ENCODE measurements at places on chromosomes 1 and 21.

- no peak for DNase-seq
These were observed 99.1 kb downstream of the DNM3 start for GRCh38 chr1:171940368-171940767.

DNA sequence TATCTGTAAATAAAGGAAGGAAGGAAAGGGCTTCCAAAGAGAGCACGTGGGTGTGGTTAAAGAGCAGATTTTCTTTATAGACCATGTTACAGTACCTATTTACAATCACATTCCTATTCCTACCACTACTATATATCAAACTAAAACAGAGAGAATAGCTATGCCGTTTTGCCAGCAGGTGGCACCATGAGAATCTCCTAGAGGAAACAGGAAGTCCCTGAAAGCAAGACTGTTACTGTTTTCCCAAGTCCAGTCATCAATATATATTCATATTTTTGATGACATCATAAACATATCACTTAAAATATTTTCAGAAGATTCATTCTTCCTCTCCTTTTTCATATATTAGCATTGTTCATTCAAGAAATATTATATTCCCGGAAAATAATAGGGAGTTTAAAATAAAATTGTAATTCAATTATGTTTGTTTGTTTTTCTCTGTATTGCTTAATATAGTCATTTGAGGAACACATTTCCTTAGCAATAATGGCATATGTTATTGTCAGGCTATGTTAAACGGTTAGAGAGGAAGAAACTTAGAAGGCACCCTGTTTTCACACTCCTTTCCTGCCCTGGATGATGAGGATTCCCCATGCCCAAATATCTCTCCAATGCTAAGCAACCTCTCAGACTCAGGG, 6.6 kb downstream of the CCDC190 start:
- peak; percentile 62 for DNase-seq

DNA sequence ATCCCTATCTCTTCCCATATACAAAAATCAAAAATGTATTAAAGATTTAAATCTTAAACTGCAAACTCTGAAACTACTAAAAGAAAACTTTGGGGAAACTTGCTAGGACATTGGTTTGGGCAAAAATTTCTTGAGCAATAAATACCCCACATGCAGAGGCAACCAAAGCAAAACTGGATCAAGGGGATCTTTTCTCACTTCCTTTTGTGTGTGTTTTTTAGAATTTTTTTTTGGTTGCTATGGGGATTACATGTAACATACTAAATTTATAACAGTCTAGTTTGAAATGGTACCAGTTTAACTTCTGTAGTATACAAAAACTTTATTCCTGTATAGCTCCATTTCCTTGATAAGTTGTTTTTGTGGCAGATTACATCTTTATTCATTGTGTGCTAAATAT, 16.8 kb downstream of the MAST2 start:
- no peak for DNase-seq

DNA sequence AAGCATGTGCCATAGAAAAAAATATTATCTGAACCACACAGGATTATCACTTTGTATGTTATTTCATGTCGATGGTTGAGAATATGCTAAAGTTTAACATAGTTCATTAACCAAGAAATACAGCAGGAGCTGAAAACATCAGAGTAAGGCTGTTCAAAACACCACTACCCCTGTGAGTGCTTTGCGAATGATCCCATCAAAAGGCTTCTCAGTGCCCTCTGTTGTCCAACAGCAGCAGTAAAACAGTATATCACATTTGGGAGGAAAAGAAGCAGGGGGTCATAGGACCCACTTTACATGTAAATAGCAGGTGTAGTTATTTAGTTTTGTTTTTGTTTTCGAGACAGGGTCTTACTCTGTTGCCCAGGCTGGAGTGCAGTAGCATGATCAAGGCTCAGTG, 289.4 kb upstream of the FMN2 start:
- DNase-seq: no peak

GRCh38 chr1:167650269-167651160, 20.5 kb downstream of the RCSD1 start:
- no peak for DNase-seq

DNA sequence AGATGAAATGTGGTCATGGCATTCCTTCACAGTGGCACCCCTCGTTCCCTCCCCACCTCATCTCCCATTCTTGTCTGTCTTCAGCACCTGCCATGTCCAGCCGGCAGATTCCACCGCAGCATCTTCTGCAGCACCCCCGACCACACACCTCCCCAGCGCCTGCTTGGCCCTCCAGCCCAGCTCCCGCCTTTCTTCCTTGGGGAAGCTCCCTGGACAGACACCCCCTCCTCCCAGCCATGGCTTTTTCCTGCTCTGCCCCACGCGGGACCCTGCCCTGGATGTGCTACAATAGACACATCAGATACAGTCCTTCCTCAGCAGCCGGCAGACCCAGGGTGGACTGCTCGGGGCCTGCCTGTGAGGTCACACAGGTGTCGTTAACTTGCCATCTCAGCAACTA, 67.1 kb upstream of the FAM3B start:
- no peak for DNase-seq

DNA sequence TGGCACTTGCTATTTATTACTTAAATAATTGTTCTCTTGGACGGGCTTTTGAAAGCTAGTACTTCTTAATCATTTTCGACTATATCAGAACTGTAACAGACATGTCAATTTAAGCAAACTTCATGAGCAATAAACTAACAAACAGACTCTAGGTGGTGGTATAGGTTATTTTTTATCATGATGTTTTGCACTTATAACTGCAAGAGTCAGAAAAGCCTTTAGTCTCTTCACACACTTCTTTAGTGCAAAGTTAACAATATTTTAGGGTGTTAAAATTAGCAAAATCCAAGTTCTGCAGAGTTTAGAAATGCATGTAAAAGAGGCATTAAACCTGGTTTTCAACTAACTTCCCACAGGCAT, 2.2 kb downstream of the NRIP1 start:
- DNase-seq: no peak

GRCh38 chr1:63960326-63960725, 186.5 kb downstream of the ROR1 start:
- DNase-seq: no peak

DNA sequence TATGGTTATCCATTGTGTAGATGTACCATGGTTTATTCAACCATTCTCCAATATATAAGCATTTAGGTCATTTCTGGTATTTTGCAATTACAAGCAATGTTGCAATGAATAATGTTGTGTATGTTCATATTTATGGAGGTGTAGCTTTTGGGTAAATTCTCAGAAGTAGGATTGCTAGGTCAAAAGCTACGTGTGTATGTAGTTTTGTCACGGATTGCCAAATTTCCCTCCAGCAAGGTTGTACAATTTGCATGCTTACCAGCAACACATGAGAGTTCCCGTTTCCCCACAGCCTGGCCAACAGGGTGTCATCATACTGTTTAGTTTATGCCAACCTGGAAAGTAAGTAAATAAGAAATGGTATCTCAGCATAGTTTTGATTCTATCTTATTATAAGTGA, 36.3 kb downstream of the IGSF5 start:
- DNase-seq: no peak

- no peak for DNase-seq
These were observed 42.4 kb downstream of the GFI1 start for GRCh38 chr1:92444351-92444750.

DNA sequence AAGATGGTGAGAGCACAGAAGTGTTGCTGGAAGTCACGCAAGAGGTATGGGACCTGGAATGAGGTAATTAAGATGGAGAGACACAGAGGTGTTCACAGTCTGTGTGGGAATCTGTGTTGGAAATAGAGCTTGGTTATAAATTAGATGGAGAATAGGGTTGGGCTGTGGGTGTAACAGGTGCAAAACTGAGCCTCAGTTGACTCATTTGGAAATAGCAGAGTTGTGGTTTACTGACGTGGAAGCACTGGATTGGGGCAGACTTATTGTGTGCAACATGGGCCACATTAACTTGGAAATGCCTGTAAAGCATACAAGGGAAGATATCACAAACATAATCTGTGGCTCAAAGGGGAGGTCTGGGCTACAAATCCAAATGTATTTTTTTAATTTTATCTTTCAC, 13.0 kb downstream of the CAMSAP2 start:
- DNase-seq: no peak

GRCh38 chr1:79737193-79737592, 730.7 kb upstream of the ADGRL4 start:
- DNase-seq: no peak

- no peak for DNase-seq
These were observed 15.1 kb downstream of the LCA5L start for GRCh38 chr21:39430457-39430856.

- no peak for DNase-seq
These were observed 191.4 kb downstream of the MIS18A start for GRCh38 chr21:32087447-32087846.

DNA sequence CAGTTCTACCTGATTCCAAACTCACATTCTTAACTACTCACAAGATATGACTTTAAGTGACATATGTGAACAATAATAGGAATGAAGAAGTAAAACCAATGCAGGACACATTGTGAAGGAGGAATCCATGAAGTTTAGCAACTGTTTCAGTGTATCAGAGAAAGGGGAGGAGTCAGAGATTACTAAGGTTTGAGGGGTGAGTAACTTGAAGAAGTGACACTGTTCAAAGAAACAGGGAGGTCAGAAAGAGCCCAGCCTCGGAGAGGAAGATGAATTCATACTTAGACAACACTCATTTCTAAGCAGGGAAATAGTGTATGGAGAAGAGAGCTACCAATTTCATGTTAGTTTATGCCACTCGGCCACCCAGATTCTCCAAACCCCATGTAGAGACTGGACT, 28.2 kb upstream of the RPF1 start:
- no peak for DNase-seq

DNA sequence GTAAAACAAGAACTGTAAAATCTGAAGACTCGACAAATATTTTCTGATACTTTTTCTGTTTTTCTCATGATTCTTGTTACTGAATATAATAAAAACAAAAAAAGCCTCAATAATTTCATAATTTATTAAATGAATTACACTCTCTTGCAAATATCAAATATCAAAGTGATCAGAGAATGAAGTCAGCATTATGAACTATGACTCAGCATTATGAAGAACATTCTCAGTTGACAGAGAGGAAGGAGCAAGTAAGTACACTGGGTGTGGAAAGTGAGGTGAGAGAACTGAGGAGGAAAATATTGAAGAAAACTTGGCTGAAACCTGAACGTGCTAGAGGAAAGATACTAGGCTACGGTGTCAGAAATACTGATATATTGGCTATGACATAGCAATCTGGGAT, 529.5 kb downstream of the KCNT2 start:
- no peak for DNase-seq

DNA sequence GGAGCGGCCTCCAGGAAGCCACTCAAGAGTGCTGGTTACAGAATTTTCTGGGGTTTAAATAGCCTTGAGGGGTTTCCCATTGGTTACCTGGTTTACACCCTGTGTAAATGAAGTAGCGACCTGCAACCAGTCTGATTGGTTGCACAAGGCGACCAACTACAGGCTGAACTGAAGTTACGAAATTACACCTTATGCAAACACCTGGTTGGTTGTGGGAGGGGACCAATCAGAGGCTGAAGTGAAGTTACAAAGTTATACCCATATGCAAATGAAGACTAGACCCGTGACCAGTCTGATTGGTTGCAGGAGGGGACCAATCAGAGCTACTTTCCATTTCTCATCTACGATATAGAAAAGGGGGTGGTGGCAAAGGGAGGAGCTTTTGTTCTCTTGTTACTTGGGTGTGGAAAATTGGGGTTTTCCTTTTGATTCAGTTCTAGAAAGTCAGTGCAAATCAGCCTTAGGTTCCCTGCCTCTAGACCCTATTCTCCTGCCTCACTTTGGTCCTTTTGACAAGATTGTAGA, 22.2 kb upstream of the C1orf174 start:
- DNase-seq: no peak

DNA sequence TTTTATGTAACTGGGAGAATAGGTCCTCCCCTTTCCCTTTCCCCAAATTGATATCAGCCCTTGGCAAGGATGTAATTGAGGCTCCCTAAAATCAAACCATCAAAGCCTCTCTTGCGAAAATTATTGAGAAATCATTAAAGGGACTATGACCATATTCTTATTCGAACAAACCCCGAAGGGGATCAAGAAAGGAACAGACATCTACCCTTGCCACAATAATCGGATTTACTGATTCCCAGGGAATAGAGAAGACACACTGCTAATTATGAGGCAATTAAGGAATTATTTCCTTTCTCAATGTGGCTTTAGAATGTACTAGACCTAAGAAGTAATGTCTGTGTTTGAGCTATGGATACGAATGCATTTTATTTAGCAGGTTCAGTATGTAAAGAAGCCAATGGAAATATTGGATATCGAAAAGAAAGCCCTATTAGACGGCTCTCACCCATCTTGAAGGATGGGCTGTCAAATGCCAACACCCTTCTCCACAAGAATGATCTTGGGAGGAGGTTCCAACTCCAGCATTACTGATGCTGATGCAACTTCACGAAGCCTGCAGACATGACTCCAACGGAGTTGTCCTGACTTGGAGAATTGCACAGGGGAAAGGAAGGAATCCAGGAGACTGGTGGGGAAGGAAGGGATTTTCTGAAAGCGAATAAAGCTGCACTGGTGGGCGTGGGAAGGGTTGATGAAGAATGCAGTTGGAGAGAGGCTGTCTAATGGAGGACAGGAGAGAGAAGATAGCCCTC, 11.6 kb upstream of the PTPRF start:
- DNase-seq: peak; percentile 2

DNA sequence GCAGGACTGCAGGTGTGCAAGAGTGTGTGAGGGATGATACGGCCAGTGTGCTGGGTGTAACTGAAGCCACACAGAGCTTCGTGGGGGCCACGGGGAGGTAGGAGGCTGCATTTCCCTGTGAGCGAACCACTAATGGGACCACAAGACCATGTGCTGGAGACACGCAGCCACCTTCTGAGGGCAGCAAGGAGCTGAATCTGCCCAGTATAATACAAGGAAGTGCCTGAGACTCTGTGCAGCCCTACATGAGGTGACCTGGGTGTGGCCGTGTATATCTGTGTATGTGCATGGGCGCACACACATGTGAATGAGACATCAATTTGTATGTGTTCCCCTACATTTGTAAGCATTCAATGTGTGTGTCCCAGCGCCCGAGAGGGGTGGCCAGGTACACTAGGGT, 50.8 kb downstream of the CHD5 start:
- DNase-seq: peak; percentile 11

- DNase-seq: no peak
These were observed 330.0 kb downstream of the BRINP3 start for GRCh38 chr1:190147616-190148015.

DNA sequence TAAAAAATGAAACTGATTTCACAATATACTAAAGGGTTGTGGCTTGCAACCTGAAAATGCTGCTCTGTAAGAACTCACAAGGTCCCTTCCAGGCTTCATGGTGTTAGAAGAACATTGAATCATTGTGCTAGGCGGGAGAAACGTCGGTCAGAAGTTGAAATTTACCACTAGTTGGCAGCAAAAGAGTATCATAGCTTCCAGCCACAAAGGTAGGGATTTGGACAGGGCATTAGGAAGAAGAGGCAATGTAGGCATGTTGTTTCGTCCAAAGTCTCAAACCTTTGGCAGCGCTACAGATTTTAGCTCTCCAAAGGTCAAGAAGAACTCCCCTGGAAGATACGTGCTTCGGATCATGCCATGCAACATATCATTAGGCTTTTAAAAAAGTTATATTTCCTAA, 62.5 kb upstream of the ZP4 start:
- no peak for DNase-seq

- peak; percentile 40 for DNase-seq
These were observed 2.9 kb downstream of the MXRA8 start for GRCh38 chr1:1355416-1355815.

Measured in femur (tissue), 1 donor.